ENCODE measurements at places on chromosomes 11 and 22. TPM values are rescaled to one million over a fixed set of nuclear protein-coding genes. Genes with fewer than 3 reads are reported as not detected.

NDUFS8 gene
- 159 TPM for total RNA-seq

APOBEC3H gene
- 7.6 TPM for total RNA-seq

P2RX6 gene
- not detected for total RNA-seq

PGA5 gene
- not detected for total RNA-seq

OR56B1 gene
- total RNA-seq, result 0.16 TPM

OR51I1 gene
- not detected for total RNA-seq

CRACR2B gene
- total RNA-seq, result 1.5 TPM

CASP4 gene
- 25.0 TPM for total RNA-seq

MS4A6A gene
- total RNA-seq, result not detected

ARHGAP8 gene
- total RNA-seq, result 0.36 TPM

OR5M8 gene
- total RNA-seq, result not detected

OR2AG1 gene
- total RNA-seq, result not detected

DCDC1 gene
- not detected for total RNA-seq

APOA5 gene
- total RNA-seq, result not detected

MPZL3 gene
- 64.6 TPM for total RNA-seq

ANKRD49 gene
- 18.4 TPM for total RNA-seq

SLC22A8 gene
- not detected for total RNA-seq

MYOD1 gene
- not detected for total RNA-seq

NCF4 gene
- 12.3 TPM for total RNA-seq

IRF7 gene
- 45.3 TPM for total RNA-seq

FGF4 gene
- total RNA-seq, result not detected

All from activated CD4-positive, alpha-beta T cell treated with anti-CD3 and anti-CD28 coated beads, Interleukin-2, amount 10 ng/mL, durations not matched to agents 24 days and 14 days (primary cell).